Astrocyte (in vitro differentiated cells and primary cell): ENCODE measurements at places on chromosomes 4 and X.

DNA sequence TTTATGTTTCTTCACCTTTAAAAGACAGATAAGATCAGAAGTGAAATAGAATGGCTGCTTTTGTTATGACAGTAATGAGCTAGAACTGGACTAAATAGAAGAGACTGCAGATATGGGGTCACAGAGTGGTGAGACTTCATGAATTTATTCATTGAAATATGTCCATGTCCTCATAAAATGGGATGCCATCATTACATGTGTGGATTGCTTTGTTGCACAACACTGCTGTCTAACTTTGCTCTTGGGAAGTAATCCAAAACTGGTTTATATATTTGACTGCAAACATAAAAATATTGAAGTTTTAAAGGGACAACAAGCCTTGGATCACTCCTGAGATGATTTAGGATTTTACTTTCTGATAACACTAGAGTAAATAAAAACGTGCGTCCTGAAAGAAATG lies 209.2 kb upstream of the FAT4 start:
- DNase-seq: no peak

DNA sequence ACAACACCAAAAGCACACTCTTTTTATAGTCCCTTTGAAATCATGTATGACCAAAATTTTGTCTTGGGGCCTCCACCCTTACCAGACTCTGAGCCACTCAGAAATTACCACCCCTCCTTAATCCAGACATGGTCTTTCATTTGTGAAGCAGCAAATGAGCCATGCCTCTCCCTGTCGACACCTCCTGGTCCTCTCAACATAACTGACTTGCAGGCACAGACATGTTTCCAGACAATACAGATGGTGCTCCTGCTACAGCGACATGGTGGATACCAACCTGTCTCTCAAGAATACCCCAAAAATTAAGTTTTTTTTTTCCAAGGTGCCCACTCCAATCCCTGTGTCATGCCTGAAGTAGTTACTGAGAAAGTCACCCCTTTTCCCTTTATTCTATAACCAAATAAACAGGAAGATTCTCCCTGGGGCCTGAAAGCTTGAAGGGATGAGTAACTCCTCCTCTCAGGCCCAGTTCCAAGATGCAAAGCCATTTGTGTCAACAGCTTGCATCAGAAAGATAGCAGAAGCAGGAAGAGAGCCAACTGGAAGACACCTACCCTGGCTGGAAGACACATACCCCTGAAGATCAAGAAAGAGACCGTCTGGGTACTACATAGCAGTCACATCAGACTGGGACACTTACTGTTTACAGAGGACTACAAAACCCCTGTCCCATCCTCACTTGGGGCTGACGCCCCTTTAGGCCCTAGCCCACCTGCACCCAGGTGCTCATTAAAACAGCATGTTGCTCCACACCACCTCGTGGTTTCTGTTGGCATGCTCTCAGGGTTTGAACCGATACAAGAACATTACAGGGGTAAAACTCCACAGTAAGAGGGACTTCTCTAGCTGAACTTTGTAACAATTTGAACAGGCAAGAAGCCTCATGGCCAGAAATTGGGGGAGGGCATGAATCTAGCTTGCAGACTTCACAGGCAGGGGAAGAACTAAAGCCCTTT lies 5.5 kb upstream of the UGT2B17 start:
- DNase-seq: no peak

DNA sequence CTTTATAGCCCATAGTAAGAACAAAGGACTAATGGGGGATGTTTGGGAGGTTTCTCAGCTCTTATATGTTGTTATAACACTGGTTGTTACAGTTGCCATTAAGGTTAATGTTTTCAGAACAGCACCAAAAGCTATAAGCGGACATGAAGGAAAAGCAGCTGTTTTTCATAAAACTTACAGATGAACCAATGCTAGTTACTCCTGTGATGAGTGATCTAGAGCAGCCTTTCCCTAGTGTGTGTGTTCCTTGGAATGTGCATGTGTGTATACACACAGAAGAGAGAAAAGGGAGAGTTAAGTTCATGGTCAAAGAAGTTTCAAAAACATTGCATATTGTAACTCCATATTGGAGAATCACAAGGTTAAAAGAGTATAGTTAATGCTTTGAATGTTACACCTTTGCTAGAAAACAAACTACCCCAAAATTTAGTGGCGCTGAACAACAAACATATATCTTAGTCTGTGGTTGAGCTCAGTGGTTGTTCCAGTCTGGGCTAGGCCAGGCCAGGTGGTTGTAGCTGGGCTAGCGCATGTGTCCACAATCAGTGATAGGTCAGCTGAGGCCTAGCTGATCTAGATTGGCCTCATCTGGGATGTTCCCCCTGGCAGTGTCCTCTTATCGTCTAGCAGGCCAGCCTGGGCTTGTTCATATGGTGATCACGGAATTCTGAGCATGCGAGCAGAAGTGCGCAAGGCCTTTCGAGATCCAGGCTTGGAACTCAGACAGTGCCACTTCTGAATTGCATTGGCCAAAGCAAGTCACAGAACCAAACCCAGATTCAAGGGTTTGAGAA lies 151.0 kb downstream of the NHS start:
- peak; percentile 31 for DNase-seq

GRCh38 chrX:14355556-14355955 lies 173.8 kb upstream of the GLRA2 start:
- DNase-seq: no peak

GRCh38 chrX:112081781-112082652 lies 559 bp downstream of the TRPC5 start:
- no peak for DNase-seq

DNA sequence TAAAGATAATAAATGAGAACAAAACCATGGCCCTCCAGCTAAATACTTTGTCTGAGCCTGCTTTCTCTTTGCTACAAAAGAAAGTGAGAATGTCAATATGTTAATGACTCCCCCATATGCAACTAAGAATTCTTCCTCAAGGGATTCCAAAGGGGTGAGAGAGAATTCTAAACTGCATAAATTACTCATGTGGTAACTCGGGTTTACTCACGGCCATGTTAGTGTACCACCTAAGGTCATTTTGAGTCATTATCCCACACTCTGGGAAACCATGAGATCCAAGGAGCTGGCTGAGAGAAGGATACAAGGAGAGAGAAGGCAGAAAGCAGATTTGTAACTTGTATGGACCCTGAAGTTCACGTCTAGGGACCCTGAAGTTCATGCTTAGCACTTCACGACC lies 190.3 kb downstream of the DHX15 start:
- DNase-seq: peak; percentile 90

- no peak for DNase-seq
Measured at GRCh38 chr4:139144911-139145551, 32.0 kb downstream of the ELF2 start.

- no peak for DNase-seq
Measured at GRCh38 chrX:30144971-30145731, 70.2 kb upstream of the MAGEB2 start.

- no peak for DNase-seq
Measured at GRCh38 chrX:45083314-45083713, 117.4 kb downstream of the DIPK2B start.

- no peak for DNase-seq
Measured at GRCh38 chrX:10841579-10841978, 221.2 kb upstream of the MID1 start.

GRCh38 chr4:100288811-100289529 lies 98.7 kb upstream of the DDIT4L start:
- DNase-seq: no peak

DNA sequence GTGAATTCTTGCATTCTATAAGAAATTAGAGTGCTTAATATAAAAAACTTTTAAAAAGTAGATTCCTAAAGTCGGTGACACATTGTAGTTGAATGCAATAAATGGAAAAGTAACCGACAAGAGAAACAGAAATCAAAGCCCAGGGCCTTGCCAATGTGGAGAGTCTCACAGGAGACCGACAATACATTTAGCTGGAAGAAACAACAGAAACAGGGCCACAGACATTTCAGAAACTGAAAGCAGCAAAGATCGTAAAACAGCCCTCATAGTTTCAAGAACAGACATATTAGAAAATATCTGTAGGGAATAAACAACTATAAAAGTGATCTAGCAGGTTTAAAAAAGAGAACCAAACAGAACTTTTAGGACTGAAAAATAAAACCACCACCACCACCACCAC lies 49.5 kb downstream of the STAP1 start:
- DNase-seq: no peak

DNA sequence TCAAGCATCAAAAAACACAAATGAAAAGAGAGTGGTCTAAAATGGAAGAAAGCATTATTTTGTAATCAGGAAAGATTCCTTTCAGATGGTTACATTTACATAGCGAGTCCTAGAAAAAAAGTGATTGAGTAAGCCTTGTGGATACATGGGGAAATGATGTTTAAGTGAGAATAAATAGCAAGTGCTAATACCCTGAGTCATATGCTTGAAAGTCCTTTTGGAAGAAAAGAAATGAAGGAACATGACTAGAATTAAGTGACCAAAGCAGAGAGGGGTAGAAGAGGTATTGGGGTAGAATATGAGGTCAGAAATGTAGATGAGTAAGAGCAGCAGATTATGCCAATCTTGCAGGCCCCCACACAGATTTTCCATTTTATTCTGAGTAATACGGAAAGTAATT lies 814.8 kb upstream of the GRID2 start:
- DNase-seq: peak; percentile 63

GRCh38 chr4:23268072-23268771 lies 575.5 kb downstream of the GBA3 start:
- no peak for DNase-seq

- DNase-seq: no peak
Measured at GRCh38 chrX:45851434-45851991, 650.8 kb upstream of the DIPK2B start.

GRCh38 chrX:133265331-133265730 lies 47.2 kb upstream of the TFDP3 start:
- peak; percentile 34 for DNase-seq

DNA sequence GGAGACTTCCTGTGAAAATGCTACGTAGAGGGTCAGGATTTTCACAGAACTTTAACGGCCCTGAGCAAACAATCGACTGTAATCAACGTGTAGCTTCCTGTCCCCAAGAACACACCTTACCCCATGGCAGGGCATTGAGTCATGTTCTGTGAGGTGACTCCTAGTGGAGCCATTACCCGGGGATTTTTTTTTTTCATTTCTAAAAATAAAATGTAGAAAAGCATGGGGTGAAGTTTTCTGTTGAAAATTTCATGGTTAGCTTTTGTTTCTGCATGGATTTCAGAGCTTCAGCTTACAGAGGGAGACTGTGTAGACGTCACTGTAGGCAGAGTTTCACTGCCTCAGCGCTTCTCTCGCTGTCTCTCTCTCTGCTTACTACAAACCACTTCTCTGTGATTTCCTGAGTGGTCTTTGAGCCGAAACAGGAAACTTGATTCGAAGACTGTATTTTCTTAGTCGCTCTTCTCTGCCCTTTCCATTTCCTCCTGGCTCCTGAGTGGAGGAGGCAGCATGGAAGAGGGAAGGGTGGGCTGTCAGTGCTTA lies 111.7 kb downstream of the NFKB1 start:
- DNase-seq: no peak

GRCh38 chr4:173546776-173547175 lies 16.7 kb upstream of the HAND2 start:
- DNase-seq: no peak

DNA sequence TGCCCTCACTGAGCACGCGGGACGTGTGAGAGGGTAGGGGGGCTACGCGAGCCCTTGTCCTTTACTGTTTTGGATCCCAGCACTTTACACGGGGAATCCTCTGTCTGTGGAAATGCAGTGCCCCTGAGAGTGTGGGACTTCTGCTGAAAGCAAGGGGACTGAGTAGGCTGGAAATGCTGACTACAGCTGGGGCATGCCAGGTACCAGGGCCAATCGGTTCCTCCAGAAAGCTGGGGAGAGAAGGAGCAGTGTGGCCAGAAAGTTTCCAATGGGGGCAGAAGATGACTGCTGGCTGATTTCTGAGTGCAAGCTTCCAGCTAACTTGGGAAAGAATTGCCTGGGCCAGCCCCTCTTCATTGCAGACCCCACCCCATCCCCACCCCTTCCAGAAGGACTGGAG lies 1.5 kb downstream of the NHSL2 start:
- DNase-seq: no peak

DNA sequence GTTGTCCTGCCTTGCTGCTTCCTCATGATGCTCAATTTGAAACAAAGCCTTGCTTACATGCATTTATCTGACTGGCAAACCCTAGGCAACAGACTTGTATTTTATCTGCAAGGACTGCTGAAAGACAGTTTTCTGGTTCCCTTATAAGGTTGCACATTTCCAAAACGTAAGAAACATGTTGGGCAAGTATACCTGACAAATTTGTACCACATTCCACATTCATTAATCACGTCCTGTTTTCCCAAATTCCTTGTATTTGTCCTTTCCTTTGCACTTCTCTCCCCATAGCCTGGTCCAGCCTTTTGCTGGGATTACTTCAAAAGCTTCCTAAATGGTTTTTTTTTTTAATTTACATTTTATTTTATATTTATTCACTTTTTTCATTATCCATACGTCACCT lies 310.1 kb downstream of the PPP3CA start:
- DNase-seq: no peak

DNA sequence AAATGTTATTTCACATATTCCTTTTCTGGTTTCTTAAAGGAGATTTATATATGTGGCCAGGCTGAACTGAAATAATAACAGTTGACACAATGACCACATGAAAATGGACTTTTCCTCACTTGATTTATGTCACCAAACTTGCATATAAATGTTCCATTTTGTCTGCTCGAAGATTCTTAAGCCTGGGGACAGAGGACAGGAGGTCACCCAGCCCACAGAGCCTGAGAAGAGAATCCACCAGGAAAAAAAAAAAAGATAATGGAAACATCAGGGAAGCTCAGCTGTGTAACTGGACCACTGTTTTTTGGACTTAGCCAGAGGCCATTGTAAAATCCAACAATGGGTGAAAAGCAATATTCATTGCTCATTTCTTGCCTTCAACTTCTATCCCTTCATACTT lies 359.0 kb upstream of the FGF16 start:
- no peak for DNase-seq
